ENCODE measurements at places on chromosomes 2 and 18.

DNA sequence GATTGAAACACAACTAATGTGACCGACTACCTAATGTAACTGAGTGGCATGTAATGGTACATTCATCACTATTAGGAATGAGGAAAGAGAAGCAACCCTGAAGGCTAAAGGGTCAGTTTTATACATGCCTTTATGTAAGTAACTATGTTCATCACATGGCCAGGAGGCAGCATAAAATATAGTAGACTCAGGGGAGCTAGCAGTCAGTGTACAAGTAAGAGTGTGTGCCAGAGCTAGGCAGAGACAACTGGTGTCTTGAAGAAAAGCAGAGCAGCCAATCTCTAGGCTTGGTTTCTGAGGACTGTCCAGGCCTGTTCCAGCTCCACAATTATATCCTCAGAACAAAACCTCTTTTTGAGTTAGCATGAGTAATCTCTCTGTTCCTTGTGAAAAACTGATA, 18.1 kb downstream of the SMAD2 start:
- no peak for DNase-seq

- DNase-seq = no peak
Measured at GRCh38 chr2:206739271-206739670, 21.1 kb upstream of the DYTN start.

GRCh38 chr2:175552902-175553301, 371.4 kb upstream of the ATP5MC3 start:
- DNase-seq = no peak

DNA sequence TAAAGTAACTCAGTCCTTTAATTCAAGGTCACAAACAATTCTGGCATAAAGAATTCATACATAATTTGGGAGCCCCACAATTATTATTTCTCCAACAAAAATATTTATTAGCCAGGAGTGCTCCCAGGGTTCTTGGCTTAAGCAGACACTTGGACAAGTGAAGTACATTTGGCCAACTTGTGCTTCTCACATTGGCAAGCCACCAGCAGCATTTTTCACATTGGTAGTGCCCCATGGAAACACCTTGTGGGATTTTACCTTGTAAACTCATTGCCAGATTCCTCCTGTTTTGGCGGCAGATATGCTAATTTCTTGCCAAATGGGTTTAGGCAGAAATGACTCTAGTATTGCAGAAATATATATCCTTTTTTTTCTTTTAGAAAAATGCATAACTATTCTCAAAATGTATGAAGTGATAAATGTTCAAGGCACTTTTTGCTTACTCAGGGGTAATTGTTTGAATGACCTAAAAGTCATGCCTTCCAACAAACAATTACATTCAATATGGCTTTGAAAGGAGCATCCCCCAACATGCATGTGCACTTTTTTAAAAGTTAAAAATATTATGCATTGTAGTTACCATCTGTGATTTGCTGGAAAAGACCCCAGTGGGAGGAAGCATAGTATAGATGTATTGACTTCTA, 113.5 kb downstream of the CSRNP3 start:
- DNase-seq = no peak

DNA sequence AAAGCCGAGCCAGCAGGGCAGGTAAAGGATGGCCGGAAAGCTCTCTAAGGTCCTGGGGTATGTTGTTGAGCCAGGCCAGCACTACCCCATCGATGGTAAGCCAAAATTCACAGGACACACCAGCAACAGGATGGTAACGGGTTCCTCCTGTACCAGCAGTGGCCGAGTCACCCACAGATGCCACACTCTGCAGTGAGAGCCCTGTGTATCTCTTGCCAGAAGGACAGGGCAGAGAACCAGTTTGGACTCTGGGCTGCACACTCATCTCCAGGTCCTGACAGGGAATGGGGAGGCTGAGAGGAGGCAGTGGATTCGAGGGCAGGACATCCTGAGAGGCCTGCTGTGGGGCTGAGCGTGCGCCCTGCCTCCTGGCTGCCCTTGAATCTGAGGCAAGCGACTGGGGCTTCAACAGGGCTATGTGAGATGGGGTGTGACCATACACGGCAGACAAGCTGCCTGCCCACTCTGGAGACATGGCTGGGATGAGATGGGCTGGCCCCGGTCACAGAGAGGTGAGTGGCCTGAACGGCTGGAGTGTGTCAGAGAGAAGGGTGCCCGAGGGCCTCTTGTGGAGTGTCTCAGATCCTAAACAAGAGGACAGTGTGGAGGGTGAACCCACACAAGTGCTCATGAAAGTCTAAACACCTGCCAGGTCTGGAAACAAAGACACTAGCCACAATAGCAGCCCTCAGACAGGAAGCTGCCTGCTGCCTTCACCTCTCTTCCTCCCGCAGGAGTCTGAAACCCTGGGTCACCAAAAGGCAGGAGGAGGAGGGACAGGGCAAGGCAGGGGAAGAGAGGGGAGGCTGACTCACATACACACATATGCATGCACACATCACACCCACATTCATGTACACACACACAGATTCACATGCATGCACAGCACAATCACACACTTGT, 182.3 kb downstream of the LOXHD1 start:
- no peak for DNase-seq

DNA sequence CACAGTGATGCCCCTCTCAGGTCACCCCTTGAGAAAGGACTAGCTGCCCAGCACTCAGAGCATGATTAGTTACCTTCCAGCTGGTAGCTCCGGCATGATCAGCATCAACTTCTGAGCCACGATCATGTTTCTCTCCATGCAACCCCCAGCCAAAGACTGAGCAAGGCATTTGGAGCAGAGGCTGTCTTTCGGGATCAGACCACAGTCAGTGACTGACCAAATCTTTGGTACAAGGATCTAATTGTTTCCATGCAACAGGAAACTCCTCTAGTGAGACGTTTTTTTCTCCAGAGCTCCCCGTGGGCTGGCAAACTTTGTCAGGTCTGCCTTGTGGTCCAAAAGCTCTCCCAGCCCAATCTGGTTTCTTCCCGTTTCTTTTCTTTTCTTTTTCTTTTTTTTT, 244.3 kb downstream of the METTL4 start:
- DNase-seq = no peak

- DNase-seq = no peak
Measured at GRCh38 chr2:3465844-3466481, 53.4 kb downstream of the ADI1 start.

DNA sequence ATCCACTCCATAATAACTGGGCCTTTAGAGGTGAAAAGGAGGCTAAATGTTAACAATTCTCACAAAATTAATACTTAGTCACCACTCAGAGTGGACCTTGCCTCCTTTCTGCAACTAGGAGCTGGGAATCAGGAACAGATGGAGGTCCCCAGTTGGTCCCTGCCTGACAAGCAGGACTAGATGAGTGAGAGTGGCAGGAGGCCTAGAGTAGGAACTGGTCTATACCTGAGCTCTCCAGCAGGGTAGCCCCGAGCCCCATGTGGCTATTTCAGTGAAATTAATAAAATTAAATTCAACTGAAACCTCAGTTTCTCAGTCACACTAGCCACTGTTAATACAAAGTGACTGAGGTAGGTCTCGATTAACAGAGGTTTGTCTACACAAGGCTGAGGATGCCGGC, 150.5 kb downstream of the MYO5B start:
- DNase-seq = no peak

DNA sequence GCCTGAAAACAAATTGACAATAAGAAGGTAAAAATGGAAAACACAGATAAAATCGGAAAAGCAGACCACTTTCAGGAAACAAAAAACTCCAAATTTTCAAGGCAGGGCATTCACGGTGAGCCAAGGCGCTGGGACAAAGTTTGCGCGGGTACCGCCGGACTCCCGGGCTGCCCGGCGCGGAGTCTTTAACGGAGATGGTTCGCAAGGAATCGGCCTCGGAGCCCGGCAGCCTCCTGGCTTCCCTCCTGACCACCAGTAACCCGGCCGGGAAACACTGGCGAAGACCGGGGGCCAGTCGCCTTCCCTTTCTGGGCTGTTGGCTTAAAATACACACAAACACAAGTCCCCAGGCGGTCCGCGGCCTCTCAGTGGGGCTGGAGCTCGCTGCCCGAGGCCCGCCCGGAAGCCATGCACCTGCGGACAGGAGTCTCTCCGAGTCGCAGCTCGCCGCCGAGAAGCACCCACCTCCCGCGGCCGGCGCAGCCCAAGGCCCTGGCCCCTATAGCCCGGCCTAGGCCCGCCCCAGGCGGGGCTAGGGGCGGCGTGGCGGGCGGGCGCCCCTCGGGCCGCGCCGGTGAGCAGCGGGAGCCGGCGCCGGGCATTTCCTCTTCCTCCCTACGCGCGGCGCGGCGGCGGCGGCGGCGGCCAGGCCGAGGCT, 622 bp upstream of the KCMF1 start:
- no peak for DNase-seq

DNA sequence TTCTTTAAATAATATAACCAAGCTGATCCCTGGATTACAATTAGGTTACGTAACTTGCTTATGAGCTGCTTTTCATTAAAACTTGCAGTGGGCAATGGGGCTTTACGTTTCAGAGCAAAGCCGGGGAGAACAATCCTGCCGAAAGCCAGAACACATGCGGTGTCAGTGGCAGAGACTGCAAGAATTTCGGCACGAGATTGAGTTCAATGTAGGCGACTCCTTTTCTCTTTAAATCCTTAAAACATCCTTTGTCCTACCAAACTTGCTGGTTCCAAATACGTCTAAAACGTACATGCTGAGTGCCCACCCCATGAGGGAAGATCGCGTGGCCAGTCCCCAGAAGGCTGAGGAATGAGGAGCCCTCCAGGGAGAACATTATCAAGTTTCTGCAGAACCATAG, 36.8 kb upstream of the NCOA1 start:
- no peak for DNase-seq

DNA sequence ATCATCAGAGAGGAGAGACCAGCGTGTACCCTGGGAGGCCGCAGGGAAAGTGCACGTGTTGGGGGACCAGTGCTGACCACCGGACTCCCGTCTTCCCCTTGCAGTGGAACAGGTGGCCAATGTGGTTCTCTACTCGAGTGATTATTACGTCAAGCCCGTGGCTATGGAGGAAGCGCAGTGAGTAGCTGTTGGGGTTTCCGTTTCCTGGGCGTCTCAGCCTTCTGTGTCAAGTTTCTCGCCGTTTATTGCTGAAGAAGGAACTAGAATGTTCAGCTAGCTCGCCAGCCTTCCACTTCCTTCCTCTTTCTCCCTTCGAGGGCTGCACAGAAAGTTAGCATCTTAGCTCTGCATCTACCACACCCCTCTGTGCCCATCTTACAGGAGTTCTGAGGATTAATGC, 22.8 kb upstream of the DGKD start:
- DNase-seq = no peak

DNA sequence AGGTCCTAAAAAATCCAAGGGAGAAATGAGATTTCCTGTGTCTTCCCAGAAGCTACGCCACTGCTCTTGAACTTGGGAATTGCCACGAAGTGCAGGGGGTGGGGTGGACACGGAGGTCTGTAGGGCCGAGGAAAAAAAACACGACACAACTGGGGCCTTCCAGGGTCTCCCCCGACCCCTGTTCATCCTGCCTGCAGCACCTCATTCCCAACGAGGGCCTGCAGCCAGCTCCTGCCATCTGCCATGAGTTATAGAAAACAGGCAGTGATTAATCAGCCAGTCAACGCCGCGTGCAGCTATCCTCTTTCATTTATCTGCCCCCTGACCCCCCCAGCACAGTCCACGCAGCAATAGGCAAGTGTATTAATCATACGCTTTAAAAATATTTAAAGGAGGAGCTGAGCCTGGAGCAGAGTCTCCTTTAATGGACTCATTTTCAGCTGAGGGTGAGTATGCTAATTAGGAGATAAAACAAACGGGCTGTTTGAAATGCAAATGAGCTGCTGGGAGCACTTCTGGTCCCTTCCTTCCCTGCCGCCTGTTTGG, 209.9 kb downstream of the TFCP2L1 start:
- no peak for DNase-seq

DNA sequence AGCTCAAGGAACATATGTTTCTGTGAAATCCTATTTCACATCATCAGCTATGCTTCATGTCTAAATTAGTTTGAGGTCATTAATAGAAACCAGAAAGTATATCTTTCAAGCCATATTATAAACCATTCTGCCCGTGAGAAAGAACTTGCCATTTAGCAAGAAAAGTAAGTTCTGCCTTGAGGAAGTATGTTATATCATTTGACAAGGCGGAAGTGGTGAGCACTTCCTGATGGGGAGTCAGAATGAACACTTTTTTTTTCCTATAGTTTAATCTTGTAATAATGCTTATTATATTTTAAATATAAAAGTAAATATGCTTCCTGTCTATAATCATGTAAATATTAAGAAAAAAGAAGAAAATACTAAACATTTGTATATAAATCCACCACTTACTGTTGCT, 39.3 kb upstream of the NRXN1 start:
- no peak for DNase-seq

DNA sequence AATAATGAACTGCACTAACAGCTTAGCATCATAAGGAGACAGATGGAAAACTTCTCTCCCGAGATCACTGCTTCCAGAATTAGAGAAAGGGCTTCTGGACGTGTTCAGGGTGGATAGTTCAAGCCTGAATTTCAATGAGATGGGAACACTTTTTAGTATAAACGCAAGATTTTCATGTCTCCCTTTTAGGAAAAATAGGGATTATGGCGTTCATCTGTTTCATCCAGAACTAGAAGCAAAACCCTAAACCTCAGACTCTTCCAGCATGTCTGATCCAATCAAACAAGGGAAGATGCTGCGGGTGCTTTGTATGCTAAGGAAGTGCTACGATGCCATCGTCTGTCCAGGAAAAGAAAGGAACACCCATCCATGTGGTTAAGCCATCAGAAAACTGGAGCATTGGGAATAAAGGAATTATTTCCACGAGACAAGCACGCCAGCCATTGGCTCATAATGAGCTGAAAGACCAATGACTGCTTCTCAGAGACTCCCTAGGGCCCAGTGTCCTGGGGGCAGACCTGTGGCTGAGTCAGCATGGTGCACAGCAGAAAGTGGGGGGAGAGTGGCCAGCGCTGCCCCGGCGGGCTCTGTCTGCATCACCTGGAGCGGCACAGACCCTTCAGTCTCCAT, 65.9 kb upstream of the AFF3 start:
- no peak for DNase-seq

- no peak for DNase-seq
Measured at GRCh38 chr2:235634435-235635158, 140.8 kb downstream of the AGAP1 start.

DNA sequence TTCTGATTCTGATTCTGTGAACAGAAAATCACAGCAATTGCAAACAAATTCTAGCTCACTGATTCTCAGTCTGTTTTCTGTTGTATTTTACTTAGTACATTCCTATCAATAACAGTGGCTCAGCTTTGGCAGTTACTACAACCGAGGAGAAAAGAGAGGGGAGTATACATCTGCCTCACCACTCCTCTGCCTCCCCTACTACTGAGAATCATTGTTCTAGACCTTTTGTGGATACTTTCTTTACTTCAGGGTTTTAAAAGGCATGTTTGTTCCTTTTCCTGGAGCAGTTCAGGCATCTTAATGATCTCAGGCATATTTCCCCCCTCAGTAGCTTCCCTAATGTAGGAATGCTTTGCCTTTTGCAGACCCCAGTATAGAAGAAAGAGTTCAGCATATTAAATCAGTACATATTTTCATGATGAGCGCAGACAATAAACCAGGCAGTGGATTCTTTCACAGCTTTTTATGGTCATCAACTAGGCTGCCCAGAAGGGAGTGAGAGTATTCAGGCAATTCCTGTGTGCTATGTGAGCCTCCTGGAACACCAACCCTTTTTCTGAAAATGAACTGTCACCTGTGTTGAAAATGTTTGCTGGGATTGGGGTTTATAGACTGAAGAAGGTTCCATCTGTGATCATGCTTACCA, 10.3 kb downstream of the STAMBP start:
- no peak for DNase-seq
